ENCODE measurements at places on chromosomes 7 and 10.

- DNase-seq = no peak
Measured at GRCh38 chr7:113367041-113367586, 248.8 kb upstream of the SMIM30 start.

GRCh38 chr7:27367179-27367932, 124.8 kb downstream of the EVX1 start:
- no peak for DNase-seq

- DNase-seq = no peak
Measured at GRCh38 chr10:48253970-48254657, 20.4 kb downstream of the FRMPD2 start.

DNA sequence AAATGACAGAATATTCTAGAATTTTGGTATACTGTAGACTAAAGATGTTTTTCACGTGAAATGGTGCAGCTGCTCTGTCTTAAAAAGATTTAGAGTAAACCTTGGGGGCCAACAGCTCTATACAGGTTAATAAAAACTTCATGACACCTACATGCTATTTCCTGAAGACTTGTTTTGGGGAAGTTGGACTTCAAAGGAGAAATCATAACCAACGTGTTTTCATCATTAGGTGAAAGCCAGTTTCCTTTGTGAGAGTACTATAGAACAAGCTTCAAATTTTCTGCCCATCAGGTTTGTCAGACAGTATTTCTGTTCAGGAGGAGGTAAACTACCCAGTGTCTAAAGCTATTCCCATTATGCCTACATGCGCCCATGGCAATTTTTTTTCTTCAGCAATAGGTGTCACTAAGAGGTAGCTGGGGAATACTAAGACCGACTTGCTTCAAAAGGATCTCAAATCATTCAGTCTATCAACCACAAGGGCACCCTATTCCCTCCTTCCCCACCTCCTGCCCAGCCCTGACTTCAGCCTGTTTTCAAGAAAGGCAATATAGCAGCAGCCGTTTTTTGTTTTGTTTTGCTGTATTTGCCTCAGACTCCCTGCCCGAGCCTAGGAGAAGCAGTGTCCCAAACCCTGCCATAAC, 237.3 kb upstream of the SP8 start:
- no peak for DNase-seq

GRCh38 chr7:96720843-96721242, 11.2 kb upstream of the SEM1 start:
- no peak for DNase-seq

DNA sequence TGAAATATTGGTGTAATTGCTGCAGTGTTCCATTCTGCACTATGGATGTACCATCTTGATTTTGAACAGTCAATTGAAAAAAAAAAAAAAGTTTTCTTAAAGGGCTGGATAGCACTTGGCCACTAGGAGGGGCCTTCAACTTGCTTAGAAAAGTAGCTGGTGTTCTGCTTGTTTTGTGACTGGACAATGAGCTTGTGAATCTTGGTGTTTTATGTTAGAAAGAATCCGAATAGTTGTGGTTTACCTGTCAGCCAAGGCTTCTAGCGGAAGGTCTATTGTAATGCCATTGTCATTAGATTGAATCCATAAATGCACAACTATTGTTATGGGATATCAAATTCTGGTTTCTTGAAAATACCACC, 77.1 kb downstream of the BMPER start:
- DNase-seq = no peak

GRCh38 chr7:131587315-131587923, 31.0 kb upstream of the PODXL start:
- DNase-seq = no peak

DNA sequence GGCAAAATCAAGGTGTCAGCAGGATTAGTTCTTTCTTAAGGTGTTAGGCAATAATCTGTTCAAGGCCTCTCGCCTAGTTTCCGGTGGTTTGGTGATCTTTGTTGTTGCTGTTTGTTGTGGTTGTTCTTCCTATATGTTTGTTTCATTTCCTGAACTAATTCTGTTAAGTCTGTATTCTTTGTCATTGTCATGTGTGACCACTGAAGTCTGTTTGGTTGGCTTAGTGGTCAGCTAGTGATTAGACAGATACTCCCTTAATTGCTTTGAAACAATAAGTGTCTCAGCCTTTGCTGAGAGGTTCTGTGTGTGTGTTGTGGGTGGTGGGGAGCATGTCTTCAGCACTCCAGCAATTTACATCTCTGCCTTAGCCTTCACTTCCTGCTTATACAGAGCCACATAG, 46.0 kb downstream of the ABCC2 start:
- DNase-seq = peak; percentile 2

GRCh38 chr7:47039904-47040303, 542.0 kb downstream of the TNS3 start:
- no peak for DNase-seq
